Skeletal muscle cell (primary cell): ENCODE measurements at places on chromosomes 6 and 20.

DNA sequence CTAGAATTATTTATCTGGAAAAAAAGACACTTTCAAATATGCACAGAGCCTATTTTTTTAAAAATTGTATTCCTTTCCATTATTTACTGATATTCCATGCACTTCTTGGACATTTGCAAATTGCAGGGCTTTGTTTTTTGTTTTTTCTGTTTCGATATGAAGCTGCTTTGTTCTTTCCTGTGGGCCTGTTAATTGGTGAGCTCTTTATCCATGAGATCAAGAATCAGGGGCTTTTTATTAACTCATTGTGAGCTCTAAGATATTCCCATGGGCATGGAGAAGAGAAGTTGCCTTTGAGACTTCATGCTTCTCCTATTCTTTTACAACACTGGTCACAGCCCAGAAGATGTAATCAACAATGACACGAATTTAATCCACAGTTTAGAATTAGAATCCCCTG lies 145.1 kb downstream of the SAMD5 start:
- DNase-seq, result no peak

- DNase-seq, result no peak
Measured at GRCh38 chr6:51678905-51679620, 408.4 kb downstream of the PKHD1 start.

DNA sequence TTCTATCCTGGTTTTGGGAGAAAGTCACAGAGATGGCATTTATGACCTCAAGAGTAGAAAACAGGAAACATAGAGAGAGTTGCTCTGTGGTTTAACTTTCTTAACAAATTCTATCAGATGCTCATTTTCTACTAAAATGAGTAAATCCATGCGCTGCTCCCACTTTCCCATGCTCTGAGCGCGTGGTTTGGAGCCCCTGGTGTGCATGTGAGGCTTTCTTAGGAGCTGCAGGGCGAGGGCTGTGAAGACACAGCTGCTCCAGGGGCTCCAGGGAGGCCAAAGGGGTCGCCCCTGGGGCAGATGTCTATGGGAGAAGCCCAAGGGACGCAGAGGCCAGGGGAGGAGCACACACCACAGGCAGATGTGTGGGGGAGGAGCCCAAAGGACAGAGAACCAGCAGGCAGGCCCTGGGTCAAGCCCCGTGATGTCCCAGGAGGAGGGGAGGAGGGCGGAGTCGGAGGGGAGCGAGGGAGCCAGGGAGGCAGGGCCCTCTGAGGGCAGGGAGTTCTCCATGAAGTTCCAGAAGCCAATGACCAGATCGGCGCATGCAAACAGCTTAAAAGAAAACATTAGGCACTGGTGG lies 122.9 kb downstream of the IRF4 start:
- no peak for DNase-seq

DNA sequence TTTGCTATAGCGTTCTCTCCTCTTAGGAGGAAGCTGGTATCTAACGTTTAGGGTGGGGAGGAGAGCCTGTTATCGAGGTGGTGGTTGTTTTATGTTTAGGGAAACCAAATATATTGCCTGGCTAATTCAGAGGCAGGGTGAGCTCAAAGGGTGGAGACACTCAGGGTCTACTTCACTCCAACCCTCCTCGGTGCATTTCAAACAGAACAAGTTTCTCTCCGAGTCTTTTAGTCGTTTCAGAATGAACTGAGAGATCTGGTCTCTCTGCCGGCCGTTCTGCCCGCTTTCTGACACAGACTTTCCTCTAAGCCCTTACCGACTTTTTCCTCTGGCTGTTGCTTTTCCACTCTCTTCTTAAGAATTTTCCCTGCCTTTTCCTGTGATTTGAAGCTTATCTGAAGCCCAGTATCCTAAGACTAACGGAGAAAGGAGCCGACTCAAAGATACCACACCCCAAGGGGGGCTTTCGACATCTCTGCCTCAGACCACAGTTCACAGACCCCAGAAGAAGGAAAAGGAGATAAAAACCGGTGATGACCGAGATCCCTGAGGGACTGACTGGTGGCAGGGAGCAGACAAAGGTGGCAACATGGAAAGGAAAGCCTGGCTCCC lies 865 bp downstream of the STK38 start:
- no peak for DNase-seq

- no peak for DNase-seq
Measured at GRCh38 chr20:37729909-37730308, 36.1 kb downstream of the CTNNBL1 start.

DNA sequence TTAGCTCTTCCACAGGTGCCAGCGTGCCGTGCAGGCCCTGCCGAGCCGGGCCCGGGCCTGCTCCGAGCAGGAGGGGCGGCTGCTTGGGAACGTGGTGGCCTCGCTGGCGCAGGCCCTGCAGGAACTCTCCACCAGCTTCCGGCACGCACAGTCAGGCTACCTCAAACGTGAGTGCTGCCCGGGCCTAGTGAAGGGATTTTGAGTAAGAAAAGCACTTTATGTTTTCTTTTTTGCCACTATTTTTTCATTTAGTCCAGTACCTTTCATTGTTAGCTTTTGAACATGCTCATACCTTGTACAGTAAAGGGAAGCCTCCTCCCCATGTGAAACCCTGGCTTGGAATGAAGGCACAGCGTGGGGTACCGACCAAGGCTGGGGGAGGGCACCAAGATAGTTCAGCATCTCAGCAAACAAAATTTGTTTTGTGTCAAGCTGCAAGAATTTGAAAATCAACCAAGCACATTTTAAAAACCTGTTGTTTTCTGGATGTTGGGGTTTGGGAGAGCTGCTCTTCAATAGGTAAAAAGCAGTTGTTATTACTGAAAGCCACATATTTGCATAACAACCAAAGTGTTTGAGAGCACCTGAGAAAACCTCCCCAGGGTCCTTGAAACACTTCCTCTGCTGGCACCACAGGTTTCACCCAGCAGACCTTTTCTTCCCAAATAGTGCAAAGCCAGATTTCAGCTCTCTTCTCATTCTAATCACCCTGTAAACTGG lies 18.4 kb downstream of the STX16 start:
- no peak for DNase-seq

GRCh38 chr20:37356387-37356786 lies 10.4 kb downstream of the SRC start:
- no peak for DNase-seq

GRCh38 chr6:103862297-103862696 lies 997.4 kb downstream of the HACE1 start:
- DNase-seq, result no peak

GRCh38 chr6:156727715-156728385 lies 49.3 kb upstream of the ARID1B start:
- no peak for DNase-seq

- no peak for DNase-seq
Measured at GRCh38 chr20:39082622-39083398, 120.7 kb downstream of the DHX35 start.
